CD4-positive, alpha-beta T cell treated with Interleukin-10 for 1 hour (primary cell): ENCODE measurements at places on chromosomes 16 and 17.

DNA sequence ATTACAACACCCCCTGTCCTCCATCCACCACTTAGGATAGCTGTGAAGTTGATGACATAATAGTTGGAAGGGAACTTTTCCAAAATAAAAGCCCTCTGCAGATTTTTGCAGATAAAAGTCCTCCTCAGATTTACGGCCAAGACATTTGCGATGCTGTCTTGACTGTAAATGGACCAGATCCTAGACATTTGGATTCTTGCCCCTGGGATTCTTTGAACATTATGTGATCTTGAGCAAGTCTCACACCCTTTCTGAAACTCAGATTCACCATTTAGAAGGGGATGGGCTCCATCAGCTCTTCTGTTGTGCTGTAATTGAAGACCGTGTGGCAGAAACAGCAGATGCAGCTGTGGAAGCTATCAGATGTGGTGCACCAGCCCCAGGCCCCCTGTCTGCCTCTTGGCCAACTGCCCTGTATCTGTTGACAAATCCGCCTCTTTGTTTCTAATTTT, 153.9 kb upstream of the CACNG3 start:
- DNase-seq = no peak

GRCh38 chr17:78933025-78933958, 8.1 kb upstream of the TIMP2 start:
- peak; percentile 42 for DNase-seq

- DNase-seq = no peak
These were observed 7.3 kb downstream of the HASPIN start for GRCh38 chr17:3730881-3731429.

DNA sequence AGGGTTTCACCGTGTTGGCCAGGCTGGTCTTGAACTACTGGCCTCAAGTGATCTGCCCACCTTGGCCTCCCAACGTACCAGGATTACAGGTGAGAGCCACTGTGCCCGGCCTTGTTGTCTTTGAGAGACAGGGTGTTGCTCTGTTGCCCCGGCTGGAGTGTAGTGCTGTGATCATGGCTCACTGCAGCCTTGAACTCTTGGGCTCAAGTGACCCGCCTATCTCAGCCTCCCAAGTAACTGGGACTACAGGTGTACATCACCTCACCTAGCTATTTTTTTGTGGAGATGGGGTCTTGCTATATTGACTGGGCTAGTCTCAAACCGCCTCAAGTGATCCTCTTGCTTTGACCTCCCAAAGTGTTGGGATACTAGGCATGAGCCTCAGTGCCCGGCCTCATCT, 68.4 kb downstream of the PGS1 start:
- DNase-seq = no peak

- DNase-seq = no peak
These were observed 178.9 kb upstream of the SOX9 start for GRCh38 chr17:71941920-71942319.

DNA sequence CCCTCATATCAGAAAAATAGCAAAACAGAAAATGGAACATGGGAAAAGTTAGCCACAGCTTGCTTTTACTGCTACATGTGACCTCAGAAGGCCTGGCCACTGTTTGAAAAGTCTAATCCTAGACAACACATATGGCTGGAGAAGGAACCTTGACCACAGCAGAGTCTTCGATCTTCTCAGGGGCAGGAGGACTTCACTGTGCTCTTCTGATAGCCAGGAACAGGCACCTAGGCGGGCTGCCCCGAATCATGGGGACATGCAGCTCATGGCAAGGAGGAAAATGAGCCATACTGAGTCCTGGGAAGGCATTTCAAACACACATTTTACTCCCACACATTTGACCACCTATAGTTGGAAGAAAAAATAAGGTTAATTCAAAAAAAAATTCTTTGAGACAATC, 31.1 kb upstream of the ADORA2B start:
- DNase-seq = no peak

DNA sequence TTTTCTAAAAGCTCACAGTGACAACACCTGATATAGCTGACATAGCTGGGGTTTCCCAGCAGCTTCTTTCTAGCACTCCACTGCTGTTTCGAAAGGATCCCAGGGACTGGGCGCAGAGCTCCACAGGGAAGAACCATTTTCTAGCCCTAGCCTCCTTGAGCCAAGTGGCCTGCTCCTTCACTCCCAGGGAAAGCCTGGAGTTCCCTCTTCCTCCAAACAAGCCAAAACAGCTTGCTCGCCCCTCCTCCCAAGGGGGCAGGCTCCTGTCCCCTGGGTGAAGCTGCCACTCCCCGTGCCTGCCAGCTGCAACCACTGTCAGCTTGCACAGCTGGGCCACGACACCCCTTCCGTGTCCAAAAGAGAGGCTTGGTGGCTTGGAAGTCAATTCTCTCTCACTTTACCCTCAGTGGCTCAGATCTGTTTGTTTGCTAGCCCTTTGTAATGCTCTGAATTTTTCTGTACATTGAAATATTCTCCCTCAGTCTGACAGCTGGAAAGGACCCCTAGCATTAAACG, 59.8 kb downstream of the CYTH1 start:
- no peak for DNase-seq

DNA sequence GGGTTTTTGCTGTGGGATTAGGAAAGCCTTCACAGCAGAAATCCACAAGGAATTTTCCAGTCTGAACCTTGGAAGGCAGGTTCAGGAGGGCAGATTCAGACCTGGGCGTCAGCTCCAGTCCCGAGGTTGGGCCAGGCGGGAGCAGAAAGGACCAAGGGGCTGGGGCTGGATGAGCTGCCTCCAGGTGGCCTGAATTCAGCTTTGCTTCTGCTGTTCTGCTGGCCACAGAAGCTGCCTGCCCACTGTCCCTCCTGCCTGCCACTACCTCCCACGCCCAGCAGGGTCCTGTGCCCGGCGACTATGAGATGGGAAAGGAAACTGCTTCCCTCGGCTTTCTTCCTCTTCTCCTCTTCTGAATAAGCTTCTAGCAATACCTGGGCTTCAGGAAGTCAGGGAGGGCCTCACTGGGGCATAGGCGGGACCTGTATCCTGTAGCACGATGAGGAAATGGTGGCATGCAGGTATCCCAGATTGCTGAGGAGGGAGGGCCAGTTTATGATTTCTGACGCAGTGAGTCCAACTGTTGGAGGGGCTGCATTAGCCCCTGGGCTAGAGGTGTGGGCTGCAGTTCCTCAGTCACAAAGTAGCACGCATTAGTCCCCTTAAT, 18.4 kb downstream of the TBX4 start:
- DNase-seq = no peak

DNA sequence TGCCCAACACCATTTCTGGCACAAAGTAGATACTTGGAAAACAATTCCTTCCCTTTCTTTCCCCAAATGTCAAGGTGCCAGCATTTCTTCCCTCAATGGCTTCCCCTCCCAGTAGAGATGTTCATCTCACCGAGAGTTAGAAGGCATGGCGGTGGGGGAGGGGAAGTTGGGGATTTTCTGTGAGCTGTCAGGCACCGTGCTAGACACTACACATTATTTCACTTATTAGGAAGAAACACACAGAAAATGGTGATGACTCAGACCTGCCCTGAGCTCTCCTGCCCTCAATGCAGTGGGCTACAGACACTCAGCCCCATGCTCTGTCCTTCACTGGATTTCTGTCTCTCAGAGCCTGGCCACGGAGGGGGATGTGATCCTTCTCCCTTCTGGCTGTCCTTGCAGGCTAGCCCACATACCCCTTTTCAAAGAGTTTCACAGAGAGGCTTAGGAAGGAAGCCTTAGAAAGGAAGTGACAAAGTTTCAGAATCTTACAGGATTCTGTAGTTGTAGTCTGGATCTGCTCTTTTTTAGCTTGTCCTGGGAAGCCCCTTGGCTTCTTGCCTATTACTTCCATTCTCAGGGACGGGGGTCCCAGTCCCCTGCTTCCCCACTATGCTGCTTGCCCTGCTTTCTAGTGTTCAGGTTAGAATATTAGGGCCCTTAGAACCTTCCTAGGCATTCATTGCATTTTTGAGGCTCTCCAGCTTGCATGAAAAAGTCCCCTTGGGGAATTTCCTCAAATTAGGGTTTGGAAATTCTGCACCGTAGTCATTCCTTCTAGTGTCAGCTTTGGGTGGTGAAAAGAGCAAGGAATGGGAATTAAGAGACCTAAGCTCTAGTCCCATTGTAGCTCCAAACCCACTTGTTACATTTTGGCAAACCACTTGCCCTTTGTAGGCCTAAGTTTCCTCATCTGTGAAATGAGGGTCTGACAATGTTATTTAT, 12.2 kb upstream of the CCL5 start:
- DNase-seq = peak; percentile 56

- DNase-seq = no peak
These were observed 15.1 kb downstream of the ASPSCR1 start for GRCh38 chr17:81992306-81993102.

DNA sequence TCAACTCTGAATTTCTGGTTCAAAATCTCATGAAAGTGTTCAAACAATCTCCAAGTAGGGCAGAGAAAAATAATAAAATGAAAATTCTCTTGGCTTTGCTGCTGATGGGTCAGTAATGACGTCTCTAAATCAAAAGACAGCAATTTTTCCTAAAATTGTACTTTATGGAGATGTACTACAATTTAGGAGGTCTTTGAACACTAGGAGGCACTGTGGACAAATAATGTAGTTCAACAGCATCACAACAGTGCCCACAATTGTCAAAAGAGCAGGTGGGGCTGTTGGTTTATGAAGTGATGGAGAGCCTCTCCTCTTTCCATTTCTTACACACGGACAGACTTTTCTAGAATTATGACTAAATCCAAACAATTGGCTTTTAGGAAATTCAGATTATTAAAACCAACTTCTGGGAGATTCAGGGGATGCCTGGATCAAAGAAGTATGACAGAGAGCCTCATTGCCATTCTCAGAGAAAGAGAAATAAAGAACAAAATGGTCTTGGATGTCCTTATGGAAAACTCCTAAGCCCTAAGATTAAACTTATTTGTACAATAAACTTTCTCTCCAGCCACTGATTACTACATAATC, 23.8 kb downstream of the EZH1 start:
- DNase-seq = peak; percentile 76

- no peak for DNase-seq
These were observed 16.7 kb upstream of the RASD1 start for GRCh38 chr17:17512866-17513265.

GRCh38 chr17:75411328-75412067, 6.0 kb upstream of the GRB2 start:
- no peak for DNase-seq

GRCh38 chr17:81416612-81417011, 21.4 kb downstream of the BAHCC1 start:
- DNase-seq = no peak
